ENCODE measurements at places on chromosomes 6 and 20. TPM values are rescaled to one million over a fixed set of nuclear protein-coding genes. Genes with fewer than 3 reads are reported as not detected.

The ULBP2 gene
- total RNA-seq: 4.2 TPM

The BMP5 gene
- 0.13 TPM for total RNA-seq

The SLC22A1 gene
- 1.1 TPM for total RNA-seq

The LY6G6F gene
- total RNA-seq: not detected

The NKX2-4 gene
- total RNA-seq: not detected

The EYS gene
- total RNA-seq: under 0.01 TPM

All from articular chondrocyte of knee joint (primary cell).